Brain microvascular endothelial cell (primary cell): ENCODE measurements at places on chromosomes 7 and 10.

DNA sequence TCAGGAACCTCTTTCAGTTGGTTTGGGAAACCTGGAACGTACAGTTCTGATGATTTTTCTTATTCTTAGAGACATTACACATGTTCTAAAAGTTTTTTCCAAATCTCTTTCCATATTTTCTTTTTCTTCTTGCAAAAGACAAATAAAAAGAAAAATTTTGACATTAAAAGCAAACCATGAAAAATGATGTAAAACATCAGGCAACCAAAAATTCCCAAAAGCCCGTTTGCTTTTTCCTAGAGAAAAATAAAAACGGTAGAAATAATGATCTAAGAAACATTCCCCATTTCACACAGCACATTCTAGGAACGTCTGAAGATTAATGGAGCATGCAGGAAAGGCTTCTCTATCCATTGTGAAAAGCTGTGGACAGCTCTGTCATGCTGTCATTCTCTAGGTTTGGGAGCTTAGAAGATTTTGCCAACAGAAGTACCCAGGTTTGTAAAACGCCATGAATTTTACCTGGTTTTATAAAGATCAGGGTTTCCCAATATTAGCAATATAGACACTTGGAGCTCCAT, 11.2 kb upstream of the PRTFDC1 start:
- no peak for DNase-seq

GRCh38 chr7:137245890-137246289, 97.6 kb downstream of the PTN start:
- DNase-seq = peak; percentile 7

DNA sequence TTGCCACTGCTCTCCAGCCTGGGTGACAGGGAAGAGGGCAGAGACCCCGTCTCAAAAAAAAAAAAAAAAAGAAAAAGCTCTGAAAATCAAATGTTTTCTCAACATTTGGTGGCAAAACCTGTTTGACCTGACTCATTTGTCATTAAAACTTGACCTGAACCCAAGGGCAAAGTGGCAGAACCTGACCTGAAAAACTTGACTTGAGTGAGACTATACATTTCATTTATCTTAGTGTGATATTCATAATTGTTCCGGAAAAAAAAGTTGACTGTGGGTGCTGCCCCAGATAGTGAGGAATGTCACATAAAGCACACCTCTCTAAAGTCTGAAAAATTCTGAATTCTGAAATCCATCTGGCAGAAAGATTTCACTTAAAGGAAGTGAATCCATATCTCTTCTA, 2.3 kb upstream of the TAX1BP1 start:
- no peak for DNase-seq

- DNase-seq = no peak
Measured at GRCh38 chr7:117001283-117001682, 48.0 kb downstream of the ST7 start.

- DNase-seq = no peak
Measured at GRCh38 chr10:85916994-85917573, 449.5 kb downstream of the GRID1 start.

GRCh38 chr7:83873459-83873858, 224.5 kb upstream of the SEMA3E start:
- DNase-seq = no peak

DNA sequence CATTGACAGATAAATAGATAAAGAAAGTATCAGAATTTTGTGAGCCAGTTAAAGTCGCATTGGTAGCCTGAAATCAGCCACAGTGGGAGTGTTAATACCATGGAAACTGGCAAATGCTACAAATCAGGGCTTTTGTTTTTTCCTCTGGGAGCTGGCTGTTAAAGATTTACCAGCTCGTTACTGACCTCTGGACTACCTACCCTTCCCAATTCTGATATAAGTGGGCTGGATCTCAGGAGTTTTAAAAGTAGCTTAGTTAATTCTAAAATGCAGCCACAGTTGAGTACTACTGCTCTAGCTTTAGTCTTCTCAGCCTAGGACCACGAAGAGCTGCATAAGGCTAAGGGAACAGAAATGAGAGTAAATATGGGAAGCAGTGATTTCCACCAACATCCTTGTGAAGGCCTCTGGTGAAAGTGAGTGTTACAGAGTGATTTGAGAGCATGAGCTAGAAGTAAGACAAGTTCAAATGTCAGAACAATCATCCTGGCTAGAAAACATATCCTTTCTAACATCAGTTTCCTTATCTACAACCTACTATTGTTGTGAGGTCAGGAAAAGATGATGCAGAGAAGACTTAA, 53.2 kb downstream of the A1CF start:
- DNase-seq = no peak

GRCh38 chr7:89001306-89001705, 205.8 kb upstream of the TEX47 start:
- no peak for DNase-seq

DNA sequence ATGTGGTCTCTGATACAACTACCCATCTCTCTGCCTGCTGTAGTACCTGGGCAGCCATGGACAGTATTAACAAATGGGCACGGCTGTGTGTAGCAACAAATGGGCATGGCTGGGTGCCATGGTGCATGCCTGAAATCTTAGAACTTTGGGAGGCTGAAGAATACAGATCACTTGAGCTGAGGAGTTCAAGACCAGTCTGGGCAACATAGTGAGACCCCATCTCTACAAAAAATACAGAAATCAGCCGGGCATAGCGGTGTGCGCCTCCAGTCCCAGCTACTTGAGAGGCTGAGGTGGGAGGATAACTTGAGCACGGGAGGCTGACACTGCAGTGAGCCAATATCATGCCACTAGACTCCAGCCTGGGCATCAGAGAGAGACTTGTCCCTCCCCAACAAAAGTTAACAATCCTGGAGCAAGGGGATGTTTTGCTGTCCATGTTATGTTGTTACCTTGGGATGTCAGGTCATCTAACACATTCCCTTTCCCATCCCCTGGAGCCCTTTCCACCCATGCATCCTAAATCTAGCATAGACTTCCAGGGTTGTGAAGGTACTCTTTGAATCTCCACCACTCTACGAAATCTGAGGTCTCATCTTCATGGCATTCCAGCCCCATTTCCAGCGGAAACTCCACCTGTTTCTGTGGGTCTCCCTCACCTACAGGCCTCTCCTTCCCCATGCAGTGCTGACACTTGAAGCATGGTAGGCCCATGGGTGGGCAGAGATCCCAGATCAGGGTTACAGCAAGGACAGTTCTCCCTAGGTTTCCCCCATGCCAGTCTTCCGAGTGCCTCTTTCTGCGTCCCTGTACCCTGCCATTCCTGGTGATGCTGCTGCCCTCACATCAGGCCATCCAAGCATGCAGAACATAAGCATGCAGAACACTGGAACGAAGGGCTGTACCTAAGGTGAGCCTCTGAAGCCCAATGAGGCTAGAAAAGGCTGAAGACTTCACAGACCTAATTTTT, 13.1 kb downstream of the FXYD4 start:
- DNase-seq = no peak

GRCh38 chr10:87794285-87794684, 23.7 kb downstream of the ATAD1 start:
- DNase-seq = no peak

DNA sequence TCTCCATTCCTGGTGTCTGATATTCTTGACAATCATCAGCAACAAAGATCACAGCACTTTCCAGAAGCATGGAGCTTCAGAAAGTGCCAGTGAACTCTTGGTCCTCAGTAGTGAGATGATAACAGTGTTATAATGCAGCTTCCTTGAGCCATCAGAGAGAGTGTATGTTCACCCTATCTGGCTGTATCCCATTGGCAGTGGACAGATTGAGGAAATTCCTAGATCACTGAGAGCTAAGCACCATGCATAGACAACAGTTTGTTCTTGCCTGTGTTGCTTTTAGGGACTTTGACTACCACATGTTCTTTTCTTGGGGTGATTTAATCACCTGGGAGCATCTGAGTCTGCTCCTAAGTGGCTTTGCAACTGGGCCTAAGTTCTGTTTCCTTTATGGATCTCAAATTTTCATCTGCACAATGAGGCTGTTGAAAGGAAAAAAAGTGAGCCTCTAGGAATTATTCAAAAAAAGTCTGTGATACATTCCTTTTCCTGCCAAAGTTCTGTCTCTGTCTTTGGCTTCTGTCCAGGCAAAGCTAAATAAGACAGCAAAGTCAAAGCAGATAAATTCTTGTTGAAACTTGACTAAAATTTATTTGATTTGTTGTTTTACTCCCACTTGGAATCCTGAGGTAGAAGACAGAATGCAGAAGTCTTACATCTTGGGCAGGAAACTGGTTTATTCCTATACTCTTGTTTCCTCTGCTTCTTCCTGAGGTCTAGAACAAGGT, 14.5 kb upstream of the ZNF282 start:
- no peak for DNase-seq
